GM12878 (cell line): ENCODE measurements at places on chromosomes 3 and 15. TPM values are rescaled to one million over a fixed set of nuclear protein-coding genes. Genes with fewer than 3 reads are reported as not detected.

Gene LRRC34
- total RNA-seq: 0.97 and 1.5 TPM in 2 replicates

DNA sequence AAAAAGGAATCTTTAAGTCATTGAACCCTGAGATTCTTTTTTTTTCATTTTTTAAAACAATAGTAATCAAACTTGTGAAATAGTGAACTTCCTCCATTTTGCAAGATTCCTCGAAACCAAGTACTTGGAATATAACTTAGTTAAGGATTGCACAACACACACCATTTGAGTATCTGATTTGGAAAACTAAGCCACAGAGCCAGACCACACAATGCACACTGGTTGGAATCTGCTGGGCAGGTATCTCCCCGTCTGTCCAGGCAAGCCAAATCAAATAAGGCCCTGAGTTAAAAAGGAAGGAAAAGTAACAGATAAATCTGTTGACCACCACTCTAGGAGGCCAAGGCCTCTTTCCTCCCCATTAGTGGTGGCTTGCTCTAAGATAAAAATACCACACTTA lies 177.5 kb upstream of the ICE2 start:
- DNase-seq: no peak
- H3K27ac ChIP-seq: no peak overlapping the region
- H3K4me3 ChIP-seq: no peak overlapping the region
- no peaks in the 10 kb centered on the region for H3K36me3 ChIP-seq

GRCh38 chr3:128430301-128430700 lies 36.4 kb downstream of the DNAJB8 start:
- H3K27ac ChIP-seq: no peak overlapping the region
- no peak for DNase-seq
- no peaks in the 10 kb centered on the region for H3K36me3 ChIP-seq
- H3K4me3 ChIP-seq: no peak overlapping the region
- H3K27me3 ChIP-seq: peaks cover 10% of the 10 kb centered on the region

Gene CHRNA7
- not detected in 2 replicates for total RNA-seq

DNA sequence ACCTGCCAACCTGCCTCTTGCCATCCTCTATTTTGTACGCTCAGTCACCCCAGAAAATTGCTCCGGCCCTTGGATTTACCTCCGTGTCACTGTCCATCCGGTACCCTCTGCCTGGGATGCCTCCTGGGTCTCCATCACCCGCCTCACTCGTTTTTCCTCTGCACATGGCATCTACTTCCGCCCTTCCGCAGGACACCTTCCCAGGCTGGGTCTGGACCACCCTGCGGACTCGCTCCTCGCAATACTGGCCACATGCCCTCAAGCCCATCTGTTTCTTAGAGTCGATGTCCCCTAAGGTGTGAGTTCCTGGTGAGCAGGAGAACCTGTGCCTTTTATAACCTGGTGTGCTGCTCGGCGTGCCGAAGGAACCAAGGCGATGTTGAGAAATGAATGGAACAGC lies 58.5 kb downstream of the APBA2 start:
- no peak overlapping the region for H3K27ac ChIP-seq
- no peak overlapping the region for H3K4me3 ChIP-seq
- no peak for DNase-seq
- no peaks in the 10 kb centered on the region for H3K4me1 ChIP-seq
- H3K27me3 ChIP-seq: no peaks in the 10 kb centered on the region; the same call in 1 of the 2 replicates

Gene CKMT1A
- total RNA-seq: 0.13 TPM in 1 of 2 replicates, not detected in the other

- no peaks in the 10 kb centered on the region for H3K27me3 ChIP-seq
- no peak for DNase-seq
- H3K4me1 ChIP-seq: no peaks in the 10 kb centered on the region
- H3K27ac ChIP-seq: no peak overlapping the region
- no peaks in the 10 kb centered on the region for H3K36me3 ChIP-seq
- no peak overlapping the region for H3K4me3 ChIP-seq
These were observed 29.7 kb downstream of the HDC start for GRCh38 chr15:50235794-50236193.

- H3K4me1 ChIP-seq: no peaks in the 10 kb centered on the region
- no peak overlapping the region for H3K4me3 ChIP-seq
- no peaks in the 10 kb centered on the region for H3K36me3 ChIP-seq
- no peak overlapping the region for H3K27ac ChIP-seq
- DNase-seq: no peak
These were observed 35.7 kb downstream of the BOC start for GRCh38 chr3:113247068-113247467.

Gene PTH1R
- total RNA-seq: not detected in 2 replicates

Gene MTFMT
- 16.1 and 16.7 TPM in 2 replicates for total RNA-seq

Gene GHRL
- 1.4 and 2.2 TPM in 2 replicates for total RNA-seq

DNA sequence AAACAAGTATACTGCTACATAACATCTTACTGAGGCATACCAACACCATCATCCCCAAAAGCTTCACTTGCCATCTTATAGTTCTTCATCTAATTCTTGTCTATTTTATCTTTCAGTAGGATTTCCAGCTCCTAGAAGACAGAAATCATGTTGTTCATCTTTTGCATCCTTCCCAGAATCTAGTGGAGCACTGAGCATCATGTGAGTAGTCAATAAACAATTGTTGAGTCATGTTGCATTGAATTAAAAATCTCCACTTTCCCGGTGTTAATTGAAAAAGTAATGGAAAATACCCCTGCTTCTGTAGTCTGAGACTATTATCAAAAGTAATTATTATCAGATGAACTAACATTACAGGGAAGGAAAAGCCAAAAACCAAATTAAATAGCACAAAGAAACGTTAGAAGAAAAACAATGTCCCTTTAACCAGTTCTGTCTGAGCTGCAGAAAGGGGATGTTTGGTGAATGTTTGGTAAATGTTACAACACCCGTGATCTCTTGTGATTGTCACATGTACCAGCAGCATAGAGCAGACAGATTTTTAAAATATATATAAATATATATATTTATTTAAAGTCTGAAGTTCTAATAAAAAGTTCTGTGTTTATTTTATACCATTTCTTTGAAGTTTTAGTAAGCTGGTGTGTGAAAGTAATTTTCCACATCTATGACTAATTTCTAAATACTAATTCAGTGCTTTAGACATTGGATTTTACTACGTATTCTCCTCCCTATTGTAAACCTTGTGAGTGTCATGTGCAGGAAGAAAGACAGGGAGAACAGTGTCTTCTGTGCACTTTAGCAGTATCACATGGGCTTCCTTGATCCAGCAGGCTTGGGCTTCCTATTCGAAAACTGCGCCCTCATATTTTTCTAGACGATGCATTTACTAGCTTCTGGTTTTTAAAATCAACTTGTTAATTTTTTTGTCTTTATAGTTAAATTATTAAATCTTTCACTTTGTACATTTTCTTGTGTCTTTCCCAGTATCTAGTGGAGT lies 85.6 kb downstream of the RAP2B start:
- H3K36me3 ChIP-seq: no peaks in the 10 kb centered on the region
- H3K27me3 ChIP-seq: no peaks in the 10 kb centered on the region
- H3K27ac ChIP-seq: no peak overlapping the region
- no peak for DNase-seq
- no peak overlapping the region for H3K4me3 ChIP-seq

GRCh38 chr15:90857883-90858443 lies 10.4 kb upstream of the FURIN start:
- DNase-seq: no peak
- peaks cover 40% of the 10 kb centered on the region for H3K4me1 ChIP-seq
- H3K36me3 ChIP-seq: no peaks in the 10 kb centered on the region
- H3K4me3 ChIP-seq: no peak overlapping the region

Gene SLC9C1
- total RNA-seq: not detected in 2 replicates

GRCh38 chr3:101635954-101636798 lies 40.8 kb downstream of the ZBTB11 start:
- H3K4me1 ChIP-seq: no peaks in the 10 kb centered on the region; the same call in 1 of the 2 replicates
- H3K27ac ChIP-seq: no peak overlapping the region
- no peaks in the 10 kb centered on the region for H3K27me3 ChIP-seq
- no peak overlapping the region for H3K4me3 ChIP-seq
- H3K36me3 ChIP-seq: no peaks in the 10 kb centered on the region

- no peak overlapping the region for H3K27ac ChIP-seq
- no peaks in the 10 kb centered on the region for H3K4me1 ChIP-seq
- H3K27me3 ChIP-seq: no peaks in the 10 kb centered on the region
These were observed 963.4 kb downstream of the MCTP2 start for GRCh38 chr15:95194746-95195145.

DNA sequence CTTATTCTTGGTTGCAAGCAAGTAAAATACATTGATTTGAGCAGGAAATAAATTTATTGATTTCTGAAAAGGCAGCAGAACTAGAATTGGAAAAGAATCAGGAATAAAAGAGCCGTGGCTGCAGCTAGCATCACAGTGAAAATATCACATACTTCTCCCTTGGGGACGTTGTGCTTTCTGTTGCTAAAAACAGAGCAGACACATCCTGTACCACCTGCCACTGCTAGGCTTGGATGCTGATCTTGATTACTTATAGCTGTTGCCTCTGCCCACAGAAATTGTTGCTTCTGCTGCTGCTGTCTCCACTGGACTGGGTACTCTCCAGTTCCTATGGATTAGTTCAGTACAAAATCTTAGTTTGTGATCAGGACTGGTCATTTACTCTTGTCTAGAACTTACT lies 283.8 kb downstream of the C3orf38 start:
- no peaks in the 10 kb centered on the region for H3K27me3 ChIP-seq
- no peaks in the 10 kb centered on the region for H3K36me3 ChIP-seq
- DNase-seq: peak; percentile 35
- peak overlapping the region; percentile 35 for H3K27ac ChIP-seq
- H3K4me1 ChIP-seq: no peaks in the 10 kb centered on the region
- no peak overlapping the region; the same call in 1 of the 2 replicates for H3K4me3 ChIP-seq

DNA sequence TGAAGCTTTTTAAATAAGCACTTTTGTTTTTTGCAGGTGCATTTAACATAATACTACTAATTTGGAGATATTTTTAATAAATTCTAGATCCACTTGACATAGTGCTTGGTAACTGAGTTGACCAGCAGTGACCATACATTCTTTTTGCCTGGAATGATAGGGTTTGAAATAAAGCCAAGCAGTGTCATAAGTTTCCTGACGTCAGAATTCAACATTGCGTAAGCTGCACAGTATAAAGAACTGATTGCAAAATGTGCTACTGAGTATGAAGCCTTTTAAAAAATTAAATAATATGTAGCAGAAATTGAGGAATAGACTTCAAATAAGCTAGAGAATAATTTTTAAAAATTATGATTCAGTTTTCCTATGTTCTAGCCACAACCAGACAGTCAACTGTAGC lies 454.6 kb upstream of the ARPP21 start:
- no peaks in the 10 kb centered on the region for H3K36me3 ChIP-seq
- no peaks in the 10 kb centered on the region for H3K4me1 ChIP-seq
- no peak overlapping the region for H3K4me3 ChIP-seq

Gene DYNLT2B
- total RNA-seq: 17.7 and 21.9 TPM in 2 replicates

- H3K4me3 ChIP-seq: no peak overlapping the region
- no peaks in the 10 kb centered on the region for H3K27me3 ChIP-seq
- no peak for DNase-seq
- H3K36me3 ChIP-seq: no peaks in the 10 kb centered on the region
- no peaks in the 10 kb centered on the region for H3K4me1 ChIP-seq
These were observed 491.0 kb downstream of the ROBO2 start for GRCh38 chr3:77530870-77531269.

- no peak overlapping the region for H3K4me3 ChIP-seq
- no peaks in the 10 kb centered on the region for H3K36me3 ChIP-seq
- H3K4me1 ChIP-seq: peaks cover 4% of the 10 kb centered on the region
These were observed 142.7 kb downstream of the GADL1 start for GRCh38 chr3:30751610-30752299.

GRCh38 chr3:119672776-119673175 lies 4.4 kb downstream of the COX17 start:
- peaks cover 3% of the 10 kb centered on the region for H3K36me3 ChIP-seq
- no peak overlapping the region for H3K4me3 ChIP-seq
- H3K27me3 ChIP-seq: no peaks in the 10 kb centered on the region

DNA sequence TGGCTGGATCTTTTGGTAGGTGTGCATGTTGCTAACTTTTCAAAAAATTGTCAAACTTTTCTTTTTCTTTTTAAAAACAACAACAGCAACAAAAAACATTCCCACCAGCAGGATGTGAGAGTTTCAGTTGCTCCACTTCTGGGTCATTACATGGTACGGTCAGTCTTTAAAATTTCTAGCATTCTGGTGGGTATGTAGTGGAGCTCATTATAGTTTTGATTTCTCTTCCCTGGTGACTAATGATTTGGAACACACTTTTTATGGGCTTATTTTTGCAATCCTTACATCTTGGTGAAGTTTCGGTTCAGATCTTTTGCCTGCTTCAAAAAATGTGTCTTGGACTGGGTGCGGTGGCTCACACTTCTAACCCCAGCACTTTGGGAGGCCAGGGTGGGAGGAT lies 19.3 kb downstream of the ATP1B3 start:
- H3K27ac ChIP-seq: no peak overlapping the region
- no peaks in the 10 kb centered on the region; the same call in 1 of the 2 replicates for H3K36me3 ChIP-seq
- no peak overlapping the region for H3K4me3 ChIP-seq
- H3K4me1 ChIP-seq: no peaks in the 10 kb centered on the region

Gene RMDN3
- total RNA-seq: 27.6 and 28.3 TPM in 2 replicates

DNA sequence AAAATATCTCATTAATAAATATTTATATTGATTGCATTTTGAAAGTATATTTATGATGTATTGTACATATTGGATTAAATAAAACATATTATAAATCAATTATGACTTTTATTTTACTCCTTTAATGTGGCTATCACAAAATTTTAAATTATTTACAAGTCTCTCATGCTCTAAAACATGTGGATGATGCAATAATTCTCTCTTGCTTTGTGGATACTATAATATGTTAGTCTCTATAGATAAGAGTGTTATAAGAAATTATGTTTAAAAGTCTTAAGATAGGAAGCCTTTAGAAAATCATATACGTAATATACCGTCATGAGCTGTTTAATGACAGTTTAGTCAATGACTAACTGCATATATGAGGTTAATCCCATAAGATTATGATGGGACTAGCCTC lies 547.4 kb upstream of the ALCAM start:
- H3K27ac ChIP-seq: no peak overlapping the region
- no peak overlapping the region for H3K4me3 ChIP-seq
- no peak for DNase-seq
- H3K36me3 ChIP-seq: no peaks in the 10 kb centered on the region
- no peaks in the 10 kb centered on the region for H3K4me1 ChIP-seq

Gene UBE2E2
- total RNA-seq: 38.2 and 41.5 TPM in 2 replicates
